Naive thymus-derived CD4-positive, alpha-beta T cell (primary cell): ENCODE measurements at places on chromosomes 4 and X.

DNA sequence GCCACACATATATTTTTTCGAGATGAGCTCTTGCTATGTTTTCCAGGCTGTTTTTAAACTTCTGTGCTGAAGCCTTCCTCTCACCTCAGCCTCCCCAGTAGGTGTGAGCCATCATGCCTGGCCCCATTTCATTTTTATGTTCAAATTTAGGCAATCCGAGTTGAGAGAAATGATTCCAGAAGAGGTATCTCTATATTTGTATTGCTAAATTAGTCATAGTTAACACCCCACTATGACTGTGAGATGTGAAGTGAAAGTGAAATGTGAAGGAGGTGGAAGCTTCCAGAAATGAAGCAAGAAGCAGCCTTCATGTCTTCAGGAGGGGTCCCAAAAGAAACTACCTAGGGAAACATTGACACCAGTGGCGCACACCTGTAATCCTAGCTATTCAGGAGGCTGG is 17.7 kb downstream of the APELA start:
- DNase-seq, result no peak

DNA sequence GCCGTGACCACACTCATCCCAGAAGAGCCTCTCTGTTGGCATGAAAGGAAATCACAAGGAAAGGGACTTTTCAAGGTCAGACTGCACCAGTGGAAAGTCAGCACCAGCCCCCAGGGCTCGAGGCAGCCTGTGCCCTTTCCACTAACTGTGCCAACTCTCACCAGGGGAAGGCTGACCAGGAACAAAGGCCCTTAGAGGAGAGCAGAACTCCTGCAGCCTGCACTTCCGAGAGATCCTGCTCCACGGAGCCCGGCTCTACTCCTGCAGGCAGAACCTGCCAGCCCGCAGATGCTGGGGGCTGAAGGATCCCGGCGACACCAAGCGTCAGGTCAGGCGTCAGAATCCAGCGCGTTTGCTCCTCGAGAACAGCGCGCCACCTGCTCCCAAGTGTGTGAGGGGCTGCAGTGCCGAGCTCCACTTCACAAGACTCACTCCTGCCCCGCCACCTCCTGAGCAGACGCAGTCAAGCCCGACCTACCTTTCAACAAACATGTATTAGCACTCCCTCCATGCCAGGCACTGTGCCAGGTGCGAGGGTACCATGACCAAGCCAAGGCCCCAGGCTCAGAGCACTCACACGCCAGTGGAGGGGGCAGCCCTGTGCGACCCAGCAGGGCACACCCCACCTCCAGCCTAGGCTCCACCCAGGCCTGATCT is 13.6 kb upstream of the HELT start:
- no peak for DNase-seq

GRCh38 chr4:39802005-39802404 is 104.1 kb downstream of the UBE2K start:
- no peak for DNase-seq

- DNase-seq, result no peak
Observed at GRCh38 chr4:158219623-158220022, 9.3 kb downstream of the TMEM144 start.

GRCh38 chrX:31136144-31136611 is 64.3 kb upstream of the FTHL17 start:
- DNase-seq, result no peak

DNA sequence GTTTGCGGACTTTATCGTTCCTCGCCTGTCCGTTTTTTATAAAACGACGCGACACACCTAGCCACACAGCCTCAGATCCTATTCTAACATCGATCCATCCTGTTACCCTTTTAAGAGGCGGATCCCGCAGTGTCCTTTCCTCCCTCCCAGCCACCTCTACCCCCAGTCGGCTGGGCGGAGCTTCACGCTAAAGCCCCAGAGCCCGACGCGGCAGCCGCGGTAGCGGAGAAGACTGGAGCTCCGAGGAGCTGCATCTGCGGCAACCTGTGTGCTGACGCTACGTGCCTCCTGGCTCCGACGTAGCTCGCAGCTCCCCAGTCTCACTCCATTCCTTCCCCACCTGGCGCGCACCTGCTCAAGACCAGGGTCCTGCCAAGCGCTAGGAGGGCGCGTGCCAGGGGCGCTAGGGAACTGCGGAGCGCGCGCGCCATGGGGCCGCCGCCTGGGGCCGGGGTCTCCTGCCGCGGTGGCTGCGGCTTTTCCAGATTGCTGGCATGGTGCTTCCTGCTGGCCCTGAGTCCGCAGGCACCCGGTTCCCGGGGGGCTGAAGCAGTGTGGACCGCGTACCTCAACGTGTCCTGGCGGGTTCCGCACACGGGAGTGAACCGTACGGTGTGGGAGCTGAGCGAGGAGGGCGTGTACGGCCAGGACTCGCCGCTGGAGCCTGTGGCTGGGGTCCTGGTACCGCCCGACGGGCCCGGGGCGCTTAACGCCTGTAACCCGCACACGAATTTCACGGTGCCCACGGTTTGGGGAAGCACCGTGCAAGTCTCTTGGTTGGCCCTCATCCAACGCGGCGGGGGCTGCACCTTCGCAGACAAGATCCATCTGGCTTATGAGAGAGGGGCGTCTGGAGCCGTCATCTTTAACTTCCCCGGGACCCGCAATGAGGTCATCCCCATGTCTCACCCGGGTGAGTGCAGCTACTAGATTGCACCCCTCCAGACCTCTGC is at the start of gene RNF128:
Gene RNF128, plus strand, starts transcription at position 217 of the 953 bp plus-strand sequence. Its CDS starts 213 bp downstream, at position 430.
- no peak for DNase-seq

GRCh38 chrX:63930140-63930539 is 145.1 kb upstream of the ARHGEF9 start:
- DNase-seq, result no peak

GRCh38 chr4:118345813-118346212 is 7.0 kb downstream of the PRSS12 start:
- DNase-seq, result no peak

DNA sequence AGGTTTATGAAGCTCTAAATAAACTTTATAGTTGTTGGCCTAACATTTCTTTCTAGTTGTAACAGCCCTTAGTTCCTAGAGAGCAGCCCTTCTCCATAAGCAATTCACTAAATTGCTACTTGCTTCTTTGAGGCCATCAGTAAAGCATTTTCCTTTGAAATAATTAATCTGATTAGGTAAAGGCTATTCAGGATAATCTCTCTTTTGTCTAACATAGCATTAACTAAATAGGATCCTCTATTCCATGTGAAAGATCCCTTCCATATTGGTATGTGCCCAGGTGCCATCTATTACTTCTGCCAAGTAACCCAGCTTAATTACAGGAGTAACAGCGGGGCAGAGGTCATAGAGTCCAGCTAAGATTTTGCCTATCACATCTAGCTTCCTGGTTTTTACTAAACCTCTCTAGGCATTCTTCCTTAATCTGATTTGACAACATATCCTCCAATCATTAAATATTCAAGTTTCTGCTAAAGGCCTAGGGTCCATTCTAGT is 1408.0 kb downstream of the PCDH18 start:
- DNase-seq, result no peak

GRCh38 chr4:163077680-163078079 is 89.0 kb downstream of the NAF1 start:
- no peak for DNase-seq

GRCh38 chr4:87209696-87210095 is 10.7 kb downstream of the KLHL8 start:
- DNase-seq, result peak; percentile 36
